Esophagus squamous epithelium (tissue), 5 donors: ENCODE measurements at places on chromosomes 6 and 20.
A peak's percentile ranks its signal among the peaks of the same experiment; 100 is the strongest.

DNA sequence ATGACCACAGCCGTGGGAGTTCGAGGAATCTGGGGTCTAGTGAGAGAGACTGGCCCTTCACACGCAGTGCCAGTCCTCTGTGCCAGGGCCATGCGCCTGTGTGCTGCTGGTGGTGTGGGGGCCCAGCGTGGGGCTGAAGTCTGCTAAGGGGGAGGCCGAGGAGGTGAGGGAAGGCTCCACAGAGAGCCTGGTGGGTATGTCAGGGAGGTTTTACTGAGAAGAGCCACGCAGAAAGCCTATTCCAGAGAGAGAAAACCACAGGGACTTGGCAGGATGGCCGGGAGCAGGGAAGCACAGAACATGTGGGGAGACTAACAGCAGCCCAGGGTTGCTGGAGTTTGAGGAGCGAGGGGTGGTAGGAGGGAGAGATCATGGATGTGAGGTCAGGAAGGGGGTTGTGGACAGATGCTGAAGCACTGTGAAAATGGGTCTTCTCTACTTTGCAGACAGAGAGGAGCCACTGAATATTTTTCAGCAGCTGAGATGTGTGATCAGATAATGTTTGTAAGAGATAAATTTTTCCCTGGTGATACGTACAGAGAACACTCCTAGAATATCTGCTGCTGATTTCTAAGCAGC, 35.3 kb downstream of the DUSP22 start:
- no peak for DNase-seq
- peaks cover 42% of the 10 kb centered on the region for H3K4me1 ChIP-seq
- H3K36me3 ChIP-seq = peaks cover 15% of the 10 kb centered on the region
- peak overlapping the region; percentile 47 for H3K27ac ChIP-seq
- H3K4me3 ChIP-seq = no peak overlapping the region

- H3K27ac ChIP-seq = no peak overlapping the region
- H3K36me3 ChIP-seq = no peaks in the 10 kb centered on the region
- DNase-seq = no peak
- no peak overlapping the region for H3K4me3 ChIP-seq
- H3K4me1 ChIP-seq = no peaks in the 10 kb centered on the region
- no peaks in the 10 kb centered on the region for H3K27me3 ChIP-seq
These were observed 116.5 kb upstream of the LAMP5 start for GRCh38 chr20:9397928-9398327.

DNA sequence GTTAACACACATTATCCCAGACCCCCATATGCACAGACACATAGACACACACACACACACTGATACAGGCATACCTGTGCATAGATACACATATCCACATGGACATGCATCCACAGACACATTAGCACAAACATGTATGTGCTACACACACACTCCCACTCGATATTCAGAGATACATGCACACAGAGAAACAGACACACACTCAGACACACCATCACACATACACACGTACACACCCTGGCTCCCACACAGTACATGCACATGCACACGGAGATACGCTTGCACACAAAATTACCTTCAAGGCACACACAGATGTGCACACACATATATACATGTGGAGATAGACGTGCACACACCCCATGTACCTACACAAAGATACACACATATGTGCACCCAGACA, 19.7 kb downstream of the RBM38 start:
- H3K27me3 ChIP-seq = no peaks in the 10 kb centered on the region
- peaks cover 13% of the 10 kb centered on the region for H3K36me3 ChIP-seq
- no peak for DNase-seq
- no peaks in the 10 kb centered on the region for H3K4me1 ChIP-seq

- H3K4me3 ChIP-seq = no peak overlapping the region
- DNase-seq = no peak
- peaks cover 10% of the 10 kb centered on the region for H3K36me3 ChIP-seq
- H3K27me3 ChIP-seq = no peaks in the 10 kb centered on the region
- H3K4me1 ChIP-seq = no peaks in the 10 kb centered on the region
These were observed 6.1 kb upstream of the ALDH8A1 start for GRCh38 chr6:134956032-134956431.

- no peaks in the 10 kb centered on the region for H3K36me3 ChIP-seq
- no peak overlapping the region for H3K4me3 ChIP-seq
- no peak for DNase-seq
- H3K27me3 ChIP-seq = no peaks in the 10 kb centered on the region
- H3K4me1 ChIP-seq = peaks cover 34% of the 10 kb centered on the region
These were observed 35.0 kb upstream of the TENT5A start for GRCh38 chr6:81787313-81788068.

DNA sequence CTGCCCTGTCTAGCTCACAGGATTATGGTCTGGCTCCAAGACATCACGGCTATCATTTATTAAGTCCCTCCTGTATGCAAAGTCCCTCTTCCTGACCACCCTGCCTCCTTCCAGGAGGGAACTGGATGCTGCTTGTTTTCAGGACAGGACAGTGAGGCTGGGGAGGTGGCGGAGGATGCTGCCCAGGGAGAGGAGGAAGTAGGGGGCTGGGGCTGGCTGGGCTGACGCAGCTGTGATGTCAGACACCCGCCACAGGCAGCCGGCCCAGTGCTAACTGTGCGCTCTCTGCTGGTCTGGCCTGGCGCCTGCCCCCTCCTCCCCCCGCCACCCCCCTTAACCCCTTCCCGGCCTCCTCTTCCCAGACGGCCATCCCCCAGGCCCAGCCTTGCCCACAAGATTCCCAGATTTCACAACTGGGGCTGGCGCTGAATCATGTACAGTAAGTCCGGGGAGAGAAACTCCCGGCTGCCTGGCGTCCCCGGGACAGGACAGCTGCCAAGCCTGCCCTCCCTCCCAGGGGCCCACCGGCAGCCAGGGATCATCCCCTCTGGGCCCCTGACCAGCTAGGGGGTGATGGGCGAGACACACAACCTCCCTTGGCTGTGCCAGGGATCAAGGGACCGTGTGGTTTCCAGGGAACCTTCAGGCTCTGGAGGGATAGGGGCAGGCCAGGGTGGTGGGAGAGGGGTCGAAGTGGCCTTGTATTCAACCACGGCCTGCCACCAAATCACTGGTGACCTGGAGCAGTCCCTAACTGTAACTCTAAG, 118.1 kb downstream of the CEBPB start:
- no peaks in the 10 kb centered on the region for H3K36me3 ChIP-seq
- no peaks in the 10 kb centered on the region for H3K27me3 ChIP-seq
- H3K27ac ChIP-seq = peak overlapping the region; percentile 81
- no peak overlapping the region for H3K4me3 ChIP-seq
- H3K4me1 ChIP-seq = peaks cover 36% of the 10 kb centered on the region

GRCh38 chr6:77456531-77457248, 6.6 kb downstream of the HTR1B start:
- no peaks in the 10 kb centered on the region for H3K4me1 ChIP-seq
- H3K36me3 ChIP-seq = no peaks in the 10 kb centered on the region

GRCh38 chr20:56245761-56246160, 2.8 kb upstream of the MC3R start:
- DNase-seq = no peak
- H3K4me1 ChIP-seq = no peaks in the 10 kb centered on the region
- H3K27ac ChIP-seq = no peak overlapping the region
- H3K36me3 ChIP-seq = no peaks in the 10 kb centered on the region

DNA sequence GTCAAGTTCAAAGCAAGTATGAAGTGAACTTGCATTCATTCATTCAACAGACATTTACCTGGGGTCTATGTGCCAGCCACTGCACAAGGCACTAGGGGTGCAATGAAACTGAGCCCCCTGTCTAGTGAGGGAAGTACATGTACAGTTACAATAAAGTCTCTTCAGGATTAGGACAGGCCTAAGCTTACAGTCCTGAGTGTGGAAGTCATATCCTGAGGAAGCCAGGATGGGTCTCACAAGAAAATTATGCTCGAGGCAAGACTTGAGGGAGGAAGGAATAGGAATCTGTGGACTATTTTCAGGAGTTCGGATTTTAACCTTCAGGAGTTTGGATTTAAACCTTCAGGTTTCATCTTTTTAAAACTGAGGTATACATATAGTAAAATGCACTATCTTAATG, 19.4 kb downstream of the TTI1 start:
- no peaks in the 10 kb centered on the region for H3K27me3 ChIP-seq
- DNase-seq = no peak
- no peak overlapping the region for H3K4me3 ChIP-seq
- no peak overlapping the region for H3K27ac ChIP-seq
- no peaks in the 10 kb centered on the region for H3K4me1 ChIP-seq

GRCh38 chr20:24862606-24863005, 86.5 kb upstream of the CST7 start:
- DNase-seq = no peak
- no peak overlapping the region for H3K4me3 ChIP-seq
- no peaks in the 10 kb centered on the region for H3K36me3 ChIP-seq
- no peaks in the 10 kb centered on the region for H3K4me1 ChIP-seq
- H3K27me3 ChIP-seq = no peaks in the 10 kb centered on the region
- H3K27ac ChIP-seq = no peak overlapping the region

DNA sequence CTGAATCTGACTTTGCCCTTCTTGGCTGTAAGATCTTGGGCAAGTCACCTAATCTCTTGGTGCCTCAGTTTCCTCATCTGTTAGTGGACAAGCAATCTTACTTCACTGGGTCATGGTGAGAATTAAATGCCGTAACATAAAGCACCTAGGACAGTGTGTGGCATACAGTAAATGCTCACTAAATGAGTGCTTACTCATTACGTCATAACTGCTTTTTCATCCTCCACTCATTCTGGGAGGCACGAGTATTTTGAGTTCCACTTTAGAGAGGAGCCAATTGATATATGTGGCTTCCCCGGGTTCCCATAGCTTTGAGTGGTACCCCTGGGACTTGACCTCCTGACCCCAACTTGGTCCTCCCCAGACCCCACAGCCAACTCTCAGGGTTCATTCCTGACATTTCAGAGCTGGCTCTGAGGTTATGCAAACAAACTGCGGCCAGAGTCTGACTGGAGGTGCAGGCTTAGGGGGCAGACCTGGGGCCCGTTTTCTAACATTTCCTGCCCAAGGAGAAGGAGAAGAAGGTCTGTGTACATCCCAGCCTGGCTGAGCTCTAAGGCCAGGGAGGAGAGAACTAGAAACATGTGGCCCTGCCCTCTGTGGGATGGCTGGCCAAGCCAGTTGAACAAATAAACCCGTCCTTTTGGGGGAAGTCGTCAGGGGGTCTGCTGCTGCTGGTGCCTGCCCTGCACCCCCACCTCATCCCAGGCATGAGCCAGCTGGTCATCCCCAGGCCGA, 5.8 kb downstream of the ANGPT4 start:
- DNase-seq = no peak
- H3K4me3 ChIP-seq = no peak overlapping the region
- no peak overlapping the region for H3K27ac ChIP-seq
- no peaks in the 10 kb centered on the region for H3K36me3 ChIP-seq

- H3K36me3 ChIP-seq = no peaks in the 10 kb centered on the region
- DNase-seq = no peak
- H3K27me3 ChIP-seq = no peaks in the 10 kb centered on the region
- H3K27ac ChIP-seq = no peak overlapping the region
- H3K4me1 ChIP-seq = peaks cover 5% of the 10 kb centered on the region
These were observed 119.0 kb upstream of the RNF24 start for GRCh38 chr20:4134355-4134834.

GRCh38 chr6:89775150-89775549, 44.4 kb downstream of the MDN1 start:
- H3K27me3 ChIP-seq = no peaks in the 10 kb centered on the region
- no peaks in the 10 kb centered on the region for H3K36me3 ChIP-seq
- H3K4me1 ChIP-seq = no peaks in the 10 kb centered on the region
- H3K4me3 ChIP-seq = no peak overlapping the region

GRCh38 chr6:117391874-117392583, 33.7 kb downstream of the ROS1 start:
- no peak overlapping the region for H3K4me3 ChIP-seq
- H3K27ac ChIP-seq = no peak overlapping the region
- no peaks in the 10 kb centered on the region for H3K36me3 ChIP-seq
- H3K27me3 ChIP-seq = no peaks in the 10 kb centered on the region

- H3K4me3 ChIP-seq = peak overlapping the region; percentile 100
- no peaks in the 10 kb centered on the region for H3K36me3 ChIP-seq
- H3K4me1 ChIP-seq = peaks cover 22% of the 10 kb centered on the region
- no peak for DNase-seq
These were observed 1.0 kb upstream of the MTG2 start for GRCh38 chr20:62181808-62182207.

- no peak for DNase-seq
- H3K4me3 ChIP-seq = no peak overlapping the region
- H3K36me3 ChIP-seq = no peaks in the 10 kb centered on the region
- H3K4me1 ChIP-seq = no peaks in the 10 kb centered on the region
These were observed 119.5 kb upstream of the KCNK16 start for GRCh38 chr6:39441986-39442385.

GRCh38 chr20:16553101-16553500, 20.1 kb downstream of the KIF16B start:
- no peak for DNase-seq
- no peak overlapping the region for H3K4me3 ChIP-seq
- no peaks in the 10 kb centered on the region for H3K36me3 ChIP-seq
- no peak overlapping the region for H3K27ac ChIP-seq
- no peaks in the 10 kb centered on the region for H3K27me3 ChIP-seq

- no peak for DNase-seq
- H3K27ac ChIP-seq = no peak overlapping the region
- H3K27me3 ChIP-seq = no peaks in the 10 kb centered on the region
- H3K4me1 ChIP-seq = peaks cover 11% of the 10 kb centered on the region
These were observed 136.7 kb downstream of the AIG1 start for GRCh38 chr6:143197377-143197776.

- no peak for DNase-seq
- H3K4me1 ChIP-seq = peaks cover 7% of the 10 kb centered on the region
- H3K36me3 ChIP-seq = no peaks in the 10 kb centered on the region
- no peak overlapping the region for H3K4me3 ChIP-seq
- H3K27me3 ChIP-seq = no peaks in the 10 kb centered on the region
These were observed 30.2 kb downstream of the ARHGAP18 start for GRCh38 chr6:129679758-129680157.

DNA sequence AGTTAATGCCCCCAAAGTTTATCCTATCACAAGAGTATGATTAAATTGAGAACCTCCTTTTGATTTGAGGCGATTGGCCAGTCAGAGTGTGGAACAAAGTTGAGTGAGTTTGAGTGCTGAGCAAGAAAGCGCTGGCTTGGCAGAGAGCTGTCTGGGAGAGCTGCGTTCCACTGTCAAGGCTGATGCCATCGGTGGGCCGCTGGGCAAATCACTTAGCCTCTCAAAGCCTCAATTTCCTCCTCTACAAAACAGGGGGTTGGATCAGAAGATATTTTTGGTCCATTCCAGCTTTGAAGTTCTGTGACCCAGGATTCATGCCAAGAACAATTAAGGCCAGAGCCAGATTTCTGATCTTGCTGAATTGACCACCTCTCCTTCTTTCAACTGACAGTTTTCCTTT, 60.2 kb downstream of the TMEM242 start:
- no peaks in the 10 kb centered on the region for H3K36me3 ChIP-seq
- H3K27me3 ChIP-seq = no peaks in the 10 kb centered on the region
- no peaks in the 10 kb centered on the region for H3K4me1 ChIP-seq
- no peak for DNase-seq
- H3K4me3 ChIP-seq = peak overlapping the region; percentile 29

DNA sequence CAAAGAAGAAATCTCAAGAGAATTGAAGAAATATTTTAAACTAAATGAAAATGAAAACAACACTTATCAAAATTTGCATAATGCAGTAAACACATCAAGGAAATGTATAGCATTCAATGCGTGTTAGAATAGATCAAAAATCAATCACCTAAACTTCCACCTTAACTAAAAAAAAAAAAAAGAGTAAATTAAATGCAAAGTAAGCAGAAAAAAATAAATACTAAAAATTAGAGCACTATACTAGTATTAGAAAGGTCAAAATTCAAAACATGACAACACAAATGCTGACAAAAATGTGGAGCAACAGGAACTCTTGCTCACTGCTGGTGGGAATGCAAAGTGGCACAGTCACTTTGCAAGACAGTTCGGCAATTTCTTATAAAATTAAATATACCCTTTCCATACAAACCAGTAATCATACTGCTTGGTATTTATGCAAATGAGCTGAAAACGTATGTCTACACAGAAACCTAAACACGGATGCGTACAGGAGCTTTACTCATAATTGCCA, 103.8 kb downstream of the KIF16B start:
- no peaks in the 10 kb centered on the region for H3K4me1 ChIP-seq
- no peak overlapping the region for H3K27ac ChIP-seq
- H3K36me3 ChIP-seq = no peaks in the 10 kb centered on the region
- no peaks in the 10 kb centered on the region for H3K27me3 ChIP-seq
- no peak for DNase-seq
